ENCODE measurements at places on chromosomes 4 and X. TPM values are rescaled to one million over a fixed set of nuclear protein-coding genes. Genes with fewer than 3 reads are reported as not detected.

PLAC8 gene
- 1.9 TPM for total RNA-seq

FMR1 gene
- total RNA-seq, result 43.1 TPM

NOP14 gene
- total RNA-seq, result 13.6 TPM

SATL1 gene
- not detected for total RNA-seq

DNA sequence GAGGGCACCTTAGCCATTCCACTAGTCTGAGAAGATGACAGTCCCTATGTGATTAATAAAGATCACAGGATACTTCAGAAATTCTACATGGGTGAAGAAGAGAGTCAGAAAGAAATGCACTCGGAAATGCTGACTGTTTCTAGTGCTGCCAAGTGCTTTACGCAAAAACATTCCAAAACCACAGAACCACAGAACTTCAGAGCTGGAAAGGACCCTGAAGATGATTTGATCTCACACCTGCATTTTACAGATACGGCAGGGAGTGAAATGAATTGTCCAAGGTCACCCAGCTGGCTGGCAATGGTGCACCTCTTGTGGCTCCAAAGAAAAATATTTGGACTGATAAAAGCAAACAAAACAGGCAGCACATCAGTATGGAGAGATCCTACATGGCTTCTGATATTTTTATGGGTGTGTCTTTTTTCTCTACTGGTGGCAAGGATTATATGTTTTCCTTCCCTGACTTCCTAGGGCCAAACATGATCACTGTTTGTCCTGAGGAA lies 115.9 kb downstream of the MAML3 start:
- no peak for DNase-seq

DNA sequence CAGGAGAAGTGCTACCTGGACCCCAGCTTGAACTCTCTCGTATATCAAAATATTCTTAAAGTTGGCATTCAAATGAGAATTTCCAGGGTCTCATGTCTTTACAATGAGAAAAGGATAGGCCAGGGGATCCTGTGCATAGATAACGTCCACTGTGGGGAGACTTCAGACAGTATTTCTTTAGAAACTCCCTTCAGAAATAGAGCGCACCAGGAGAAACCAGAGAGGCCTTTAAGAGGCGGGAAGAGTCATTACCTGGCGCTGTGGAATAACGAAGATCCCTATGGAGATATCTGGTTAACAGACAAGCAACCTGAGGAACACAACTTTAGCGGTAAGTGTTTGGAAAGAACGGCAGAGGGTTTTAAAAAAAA lies 600 bp downstream of the RADX start:
- DNase-seq, result no peak

- no peak for DNase-seq
Observed at GRCh38 chr4:96240041-96240440, 400.1 kb downstream of the PDHA2 start.

DNA sequence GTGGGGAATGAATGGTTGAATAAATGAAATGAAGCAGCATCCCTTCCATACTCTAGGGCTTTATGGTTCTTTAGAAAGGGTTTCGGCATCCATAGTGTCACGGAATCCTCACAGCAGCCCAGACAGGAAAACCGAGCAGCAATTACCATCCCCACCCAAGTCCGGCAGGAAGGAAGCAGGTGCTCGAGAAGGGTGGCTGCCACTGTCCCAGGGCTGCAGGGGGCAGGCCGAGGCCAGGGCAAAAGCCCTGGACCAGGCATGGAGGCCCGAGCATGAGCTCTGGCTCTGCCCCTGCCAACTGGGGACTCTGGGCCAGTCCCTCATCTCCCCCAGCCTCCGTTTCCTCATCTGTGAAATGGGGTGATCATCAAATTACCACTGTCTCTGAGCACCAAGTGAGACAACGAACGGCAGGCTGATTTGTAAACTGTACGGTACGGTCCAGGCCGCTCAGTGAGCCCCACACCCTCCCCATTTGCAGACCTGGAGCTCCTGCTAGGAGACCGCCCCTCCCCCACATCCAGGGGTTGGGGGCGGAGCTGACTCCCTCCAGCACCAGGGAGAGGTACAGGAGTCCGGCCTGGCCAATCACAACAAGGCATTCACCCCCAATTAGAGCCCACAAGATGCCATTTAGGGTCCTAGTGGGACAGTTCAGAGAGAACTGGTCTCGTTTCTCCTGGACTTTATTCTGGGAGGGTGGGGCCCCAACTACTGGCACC lies 100.4 kb downstream of the WFS1 start:
- DNase-seq, result no peak

- DNase-seq, result no peak
Observed at GRCh38 chr4:84258905-84259830, 239.9 kb downstream of the NKX6-1 start.

DNA sequence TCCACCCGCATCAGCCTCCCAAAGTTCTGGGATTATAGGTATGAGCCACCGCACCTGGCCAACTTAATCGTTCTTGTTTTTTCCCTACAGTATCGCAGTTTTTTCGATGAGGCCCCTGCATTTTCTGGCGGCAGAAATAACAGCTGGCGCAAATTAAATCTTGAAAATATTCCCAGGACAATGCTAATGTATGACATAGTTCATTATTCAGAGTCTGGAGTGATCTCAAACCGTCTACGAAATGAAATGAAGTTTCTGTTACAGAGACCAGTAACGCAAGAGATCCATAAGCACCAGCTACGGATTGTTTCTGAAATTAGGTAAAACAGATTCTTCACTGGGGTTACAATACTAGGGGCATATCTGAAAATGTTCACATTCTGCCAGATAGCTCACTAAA lies 27.3 kb downstream of the CXorf58 start:
- DNase-seq, result no peak

- no peak for DNase-seq
Observed at GRCh38 chr4:95729596-95729995, 110.3 kb upstream of the PDHA2 start.

- DNase-seq, result no peak
Observed at GRCh38 chrX:73903941-73904340, 340.9 kb downstream of the CHIC1 start.

DNA sequence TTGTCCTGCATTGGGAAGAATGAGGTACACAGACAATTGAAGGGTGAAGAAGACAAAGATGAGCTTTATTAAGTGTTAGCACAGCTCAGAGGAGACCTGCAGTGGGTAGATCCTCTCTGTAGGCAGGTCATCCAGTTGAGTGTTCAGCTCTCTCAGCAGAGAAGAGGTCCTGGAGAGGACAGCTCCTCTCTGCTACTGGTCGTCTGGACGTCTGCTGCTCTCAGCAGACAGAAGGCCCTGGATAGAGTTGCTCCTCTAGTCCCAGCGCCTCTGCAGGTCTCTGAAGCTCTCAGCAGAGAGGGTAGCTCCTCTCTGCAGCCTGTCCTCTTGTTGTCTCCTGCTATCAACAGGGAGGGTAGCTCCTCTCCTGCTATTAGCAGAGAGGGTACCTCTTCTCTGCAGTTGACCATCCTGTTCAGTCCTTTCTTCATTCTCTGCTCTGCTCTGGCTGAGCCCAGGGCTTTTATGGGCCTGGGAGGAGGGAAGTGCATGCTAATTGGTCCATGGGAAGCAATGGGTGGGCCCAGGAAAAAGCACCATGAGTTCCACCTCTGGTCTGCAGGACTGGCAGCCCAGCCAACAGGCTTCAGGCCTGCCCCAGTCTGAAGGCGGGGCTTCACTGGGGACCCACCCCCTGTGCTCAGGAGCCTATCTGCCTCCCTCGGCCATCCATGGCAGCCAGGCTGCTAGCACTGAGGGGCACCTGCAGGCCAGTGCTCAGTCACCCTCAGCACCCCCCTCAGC lies 54.1 kb upstream of the IBSP start:
- no peak for DNase-seq

DNA sequence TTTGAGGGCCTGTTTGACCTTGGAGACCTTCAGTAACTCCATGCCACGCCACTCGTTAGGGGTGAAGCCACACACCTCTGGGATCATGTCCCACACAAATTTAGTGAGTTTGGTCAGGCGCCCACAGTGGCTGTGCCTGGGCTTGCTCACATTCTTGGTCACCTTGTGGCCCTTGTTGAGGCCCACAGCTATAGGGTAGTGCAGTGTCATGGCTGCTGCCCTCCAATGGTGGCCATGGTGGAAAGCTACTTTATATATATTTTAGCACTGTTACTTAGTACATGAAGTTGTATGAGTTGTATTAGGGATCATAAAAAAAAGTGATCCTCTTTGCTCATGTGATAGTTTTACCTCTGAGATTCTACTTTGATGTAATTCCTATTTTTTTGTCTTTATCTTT lies 985 bp upstream of the CXCL11 start:
- DNase-seq, result no peak

GRCh38 chrX:18368402-18368801 lies 13.9 kb upstream of the SCML2 start:
- DNase-seq, result no peak

DNA sequence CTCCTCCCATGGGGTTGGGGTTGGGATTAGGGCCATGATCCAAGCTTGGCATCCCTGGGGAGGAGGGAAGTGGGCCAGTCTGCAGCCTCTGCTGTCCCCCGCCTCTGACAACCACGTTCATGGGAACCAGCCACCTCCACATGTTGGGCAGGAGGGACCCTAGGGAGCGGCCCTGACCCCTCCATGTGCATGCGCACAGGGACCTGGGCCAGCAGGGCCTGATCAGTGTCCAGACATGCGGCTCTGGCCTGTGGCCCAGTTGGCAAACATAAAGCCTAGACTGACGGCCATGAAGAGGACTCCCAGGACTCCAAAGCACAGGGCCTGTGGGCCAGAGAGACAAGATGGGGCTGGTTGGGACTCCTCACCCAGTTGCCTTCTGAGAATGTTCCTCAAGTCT lies 11.3 kb downstream of the SLC38A5 start:
- no peak for DNase-seq

DNA sequence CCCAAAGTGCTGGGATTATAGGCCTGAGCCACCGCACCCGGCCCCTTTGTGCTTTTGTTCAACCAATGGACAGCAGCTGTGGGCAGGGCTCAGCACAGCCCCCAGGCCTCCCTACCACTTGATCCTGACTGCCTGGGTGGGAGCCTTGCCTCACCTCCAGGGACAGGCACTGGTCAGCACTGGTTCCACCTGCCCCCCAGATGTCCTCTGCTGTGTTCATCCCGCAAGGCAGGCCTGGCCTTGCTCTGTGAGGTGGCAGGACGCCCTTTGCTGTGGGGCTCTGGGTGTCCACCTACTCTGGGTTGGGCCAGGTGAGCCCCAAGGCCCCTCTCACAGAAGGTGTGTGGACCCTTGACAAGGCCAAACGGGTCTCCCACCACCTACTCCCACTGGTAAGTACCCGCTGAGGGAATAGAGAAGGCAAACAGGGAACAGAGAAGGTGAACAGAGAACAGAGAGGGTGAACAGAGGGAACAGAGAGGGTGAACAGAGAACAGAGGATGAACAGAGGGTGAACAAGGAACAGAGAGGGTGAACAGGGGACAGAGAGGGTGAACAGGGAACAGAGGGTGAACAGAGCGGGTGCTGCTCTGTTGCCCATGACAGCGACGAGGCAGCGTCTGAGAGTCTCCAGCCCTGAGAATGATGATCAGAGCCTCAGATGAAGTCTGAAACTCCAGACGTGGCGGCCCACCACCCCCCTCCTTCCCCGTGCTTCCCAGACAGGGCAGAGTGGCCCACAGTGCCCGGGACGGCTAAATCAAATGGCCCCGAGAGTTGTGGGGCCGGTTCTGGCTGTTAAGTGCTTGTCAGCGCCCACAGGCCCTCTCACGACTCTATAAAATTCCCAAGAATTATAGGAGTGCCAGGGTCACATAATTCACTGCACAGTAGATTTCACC lies 55.0 kb upstream of the NKX1-1 start:
- no peak for DNase-seq

DNA sequence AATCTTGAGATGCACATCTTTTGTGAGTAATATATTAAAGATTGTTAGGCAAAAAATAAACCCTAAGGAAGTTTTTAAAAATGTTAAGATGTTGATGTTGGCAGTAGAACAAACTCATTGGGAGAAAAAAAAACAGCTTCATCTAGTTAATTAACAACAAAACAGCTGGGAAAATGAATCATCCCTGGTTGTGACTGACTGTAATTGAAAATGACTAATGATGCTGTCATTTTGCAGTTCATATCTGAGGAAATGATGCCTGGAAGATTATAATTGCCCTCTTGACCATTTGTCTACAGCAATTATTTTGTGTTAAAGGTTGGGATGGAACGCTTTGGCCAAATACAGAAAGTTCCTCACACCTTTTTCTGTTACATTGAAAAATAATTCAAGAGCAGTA lies 760.4 kb upstream of the FTHL17 start:
- DNase-seq, result no peak
